HuH-7 (cell line): ENCODE measurements at places on chromosomes 16 and 17.
A peak's percentile ranks its signal among the peaks of the same experiment; 100 is the strongest.

- peak; percentile 83 for DNase-seq
These were observed 16.0 kb downstream of the HOXB4 start for GRCh38 chr17:48561884-48562810.

GRCh38 chr17:58475985-58476384 is 12.2 kb downstream of the HSF5 start:
- no peak for DNase-seq

DNA sequence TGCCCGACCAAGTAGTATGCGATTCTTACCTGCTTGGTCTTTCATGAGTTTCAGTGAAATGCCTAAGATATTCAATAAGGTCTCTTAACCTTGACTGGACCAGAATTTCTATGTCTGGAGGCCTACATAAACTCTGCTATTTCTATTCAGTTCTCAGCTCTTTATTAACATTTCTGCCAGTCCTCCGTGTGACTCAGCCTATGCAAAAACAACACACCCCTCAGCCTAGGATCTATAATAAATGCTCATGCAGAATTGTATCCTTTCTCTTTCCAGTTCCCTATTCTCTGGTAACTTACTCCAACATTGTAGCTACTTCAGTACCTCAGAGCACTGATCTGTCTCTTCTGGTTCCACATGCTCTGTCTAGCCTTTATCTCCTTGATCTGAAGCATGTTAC is 1507.4 kb downstream of the CDH11 start:
- no peak for DNase-seq

DNA sequence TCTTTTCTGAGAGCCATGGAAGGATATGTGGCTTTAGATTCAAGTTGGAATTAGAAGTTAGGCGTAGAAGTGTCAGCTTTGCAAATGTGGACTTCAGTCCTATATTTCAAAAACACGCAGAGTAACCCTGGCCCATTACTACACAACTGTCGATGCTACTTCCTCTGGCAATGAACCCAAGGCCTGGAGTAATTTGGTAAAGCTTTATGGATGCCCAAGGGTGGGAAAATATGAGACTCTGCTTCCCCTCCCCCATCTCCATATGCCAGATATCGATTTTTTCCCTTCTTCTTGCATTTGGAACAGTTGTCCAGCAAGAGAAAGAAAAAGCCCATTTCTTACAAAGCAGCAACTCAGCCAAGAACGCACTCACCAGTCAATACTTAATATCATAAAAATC is 2.9 kb upstream of the MAP1LC3B start:
- DNase-seq = no peak

DNA sequence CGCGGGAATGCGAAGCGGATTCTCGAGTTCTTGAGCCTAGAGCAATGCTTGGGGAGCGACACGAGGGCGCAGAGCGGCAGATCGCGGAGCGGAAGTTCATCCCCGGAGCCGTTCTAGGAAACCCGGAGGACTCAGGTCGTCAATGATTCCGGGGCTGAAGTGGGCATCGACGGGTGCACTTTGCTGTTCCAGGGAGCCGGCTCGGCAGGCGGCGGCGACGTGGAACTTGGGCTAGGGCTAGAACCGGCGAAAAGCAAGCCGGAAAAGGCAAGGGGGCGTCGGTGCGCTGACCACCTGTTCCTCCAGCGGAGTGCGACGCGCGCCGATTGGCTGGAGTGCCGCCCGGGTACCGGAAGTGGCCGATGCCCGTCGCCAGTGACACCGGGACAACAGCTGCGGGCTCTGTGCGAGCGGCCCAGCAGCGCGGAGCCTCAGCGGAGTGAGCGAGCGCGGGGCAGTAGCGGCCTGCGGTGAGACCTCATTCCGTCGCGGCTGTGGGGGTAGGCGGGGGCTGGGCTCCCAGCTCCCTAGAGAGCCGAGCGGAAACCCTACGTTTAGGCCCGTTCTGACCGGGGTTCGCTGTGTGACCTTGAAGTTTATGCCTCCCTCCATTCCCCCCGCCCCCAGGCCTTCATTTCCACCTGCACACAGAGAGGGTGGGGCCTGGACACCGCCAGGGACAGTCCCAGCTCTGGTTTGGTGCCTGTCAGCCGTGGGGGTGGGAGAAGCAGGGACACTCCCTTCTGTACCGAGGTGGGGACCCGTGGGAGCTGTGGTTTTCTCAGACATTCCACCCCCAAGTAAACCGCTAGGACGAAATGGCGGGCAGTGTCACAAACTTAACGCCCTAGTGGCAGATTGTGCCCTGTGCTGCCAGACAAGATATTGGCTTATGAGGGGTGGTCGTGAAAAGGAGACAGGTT is at the start of gene ZFP3:
TSS of gene ZFP3 (plus strand) at position 362 of the 923 bp plus-strand sequence. CDS start 13,038 bp downstream, outside the sequence.
- DNase-seq = no peak

- DNase-seq = no peak
These were observed 1.0 kb upstream of the C16orf74 start for GRCh38 chr16:85751698-85752501.

DNA sequence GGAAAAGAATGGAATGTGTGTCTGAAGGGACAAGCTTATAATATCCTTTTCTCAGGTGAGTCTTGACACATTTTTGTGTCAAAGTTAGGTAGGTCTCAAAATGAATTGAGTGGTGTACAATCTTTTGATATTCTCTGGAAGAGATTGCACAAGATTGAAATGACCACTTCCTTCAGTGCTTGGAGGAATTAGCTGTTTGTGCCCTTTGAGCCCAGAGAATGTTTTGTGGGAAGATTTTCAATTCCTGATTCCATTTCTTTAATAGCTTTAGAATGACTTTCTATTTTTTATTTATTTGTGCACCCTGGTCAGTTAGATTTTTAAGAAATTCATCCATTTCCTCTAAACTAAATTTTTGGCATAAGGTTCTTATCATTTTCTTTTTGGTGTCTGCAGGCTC is 1.6 kb upstream of the CCL13 start:
- no peak for DNase-seq

DNA sequence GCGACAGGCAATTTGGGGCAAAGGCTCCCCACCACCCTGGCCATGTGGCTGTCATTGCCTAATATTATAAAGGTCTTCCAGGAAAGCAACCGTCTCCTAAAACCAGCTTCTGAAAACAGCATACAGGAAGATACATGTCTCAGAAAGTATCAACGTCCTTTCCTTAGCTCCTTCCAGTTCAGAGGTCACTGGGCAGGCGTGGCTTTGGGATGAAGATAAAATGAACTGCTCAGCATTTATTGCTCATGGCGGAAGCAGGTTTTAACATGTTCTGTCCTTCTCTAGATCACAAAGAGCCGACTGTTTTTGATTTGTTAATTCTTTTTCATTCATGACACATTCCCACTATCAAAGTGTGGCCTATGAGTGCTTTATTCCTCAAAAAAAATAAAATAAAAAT is 8.0 kb downstream of the CFAP20 start:
- no peak for DNase-seq

- no peak for DNase-seq
These were observed 954.7 kb upstream of the RBFOX1 start for GRCh38 chr16:6377956-6378355.

- peak; percentile 95 for DNase-seq
These were observed 6.9 kb downstream of the PHOSPHO1 start for GRCh38 chr17:49223517-49224197.

- DNase-seq = peak; percentile 95
These were observed 20.6 kb downstream of the ADAM11 start for GRCh38 chr17:44779211-44780025.

DNA sequence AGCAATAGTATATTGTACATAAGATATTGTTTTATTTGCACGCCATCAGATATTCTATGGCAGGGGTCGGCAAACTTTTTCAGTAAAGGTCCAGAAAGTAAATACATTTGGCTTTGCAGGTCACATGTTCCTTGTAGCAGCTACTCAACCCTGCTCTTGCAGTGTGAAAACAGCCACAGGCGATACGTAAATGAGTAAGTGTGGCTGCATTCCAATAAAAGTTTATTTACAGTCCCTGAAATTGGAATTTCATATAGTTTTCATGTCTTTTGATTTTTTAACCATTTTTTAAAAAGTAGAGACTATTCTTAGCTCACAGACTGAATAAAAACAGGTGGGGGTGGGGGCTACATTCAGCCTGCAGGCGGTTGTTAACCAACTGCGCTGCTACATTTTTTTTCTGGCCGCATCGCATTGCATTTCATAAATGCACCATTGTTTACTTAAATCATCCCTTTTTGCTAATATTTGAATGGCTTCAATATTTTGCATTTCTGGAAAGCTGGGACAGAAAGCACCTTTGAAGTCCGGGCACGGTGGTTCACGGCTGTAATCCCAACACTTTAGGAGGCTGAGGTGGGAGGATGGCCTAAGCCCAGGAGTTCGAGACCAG is 50.5 kb upstream of the HAPSTR1 start:
- no peak for DNase-seq

DNA sequence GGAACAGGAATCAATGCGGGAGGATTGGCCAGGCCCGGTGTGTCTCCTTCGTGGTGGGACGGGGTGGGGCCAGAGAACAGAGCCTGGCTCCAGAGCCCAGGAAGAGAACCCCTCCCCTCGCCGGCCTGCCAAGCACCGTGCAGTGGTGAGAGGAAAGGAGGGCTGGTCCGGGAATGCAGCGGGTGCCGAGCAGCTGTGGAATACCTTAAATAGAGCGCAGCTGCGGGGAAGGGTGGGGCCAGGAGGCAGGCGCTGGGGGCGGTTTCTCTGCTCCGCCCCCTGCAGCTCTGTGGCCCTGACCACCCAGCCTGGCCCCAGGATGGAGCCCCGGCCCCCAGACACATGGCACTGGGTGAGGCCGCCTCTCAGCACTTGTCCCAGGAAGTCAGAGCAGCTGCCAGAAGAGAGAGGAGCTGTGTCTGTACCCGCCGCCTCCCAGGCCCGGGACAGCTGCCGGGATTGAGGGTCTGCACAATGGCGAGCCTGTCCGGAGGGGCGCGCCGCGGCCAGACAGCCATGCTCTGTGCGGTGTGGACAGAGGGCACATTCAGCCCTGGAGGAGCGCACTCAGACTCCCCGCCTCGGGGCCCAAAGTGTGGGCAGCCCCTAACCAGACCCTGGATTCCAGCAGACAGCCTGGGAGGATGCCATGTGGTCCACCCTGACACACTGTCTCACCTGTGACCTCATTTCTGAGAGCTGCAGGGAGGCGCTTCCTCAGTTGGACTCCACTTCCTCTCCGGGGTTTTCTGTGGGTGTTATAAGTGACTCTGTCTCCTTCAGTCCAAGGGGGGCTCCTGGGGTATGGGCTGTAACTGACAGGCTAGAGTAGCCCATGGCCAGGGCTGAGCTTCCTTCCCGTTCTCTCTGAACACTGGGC is 268.8 kb downstream of the SEC14L1 start:
- no peak for DNase-seq

GRCh38 chr17:17886726-17887125 is 49.9 kb upstream of the SREBF1 start:
- no peak for DNase-seq

GRCh38 chr16:70656712-70657263 is 10.4 kb downstream of the IL34 start:
- DNase-seq = peak; percentile 50

DNA sequence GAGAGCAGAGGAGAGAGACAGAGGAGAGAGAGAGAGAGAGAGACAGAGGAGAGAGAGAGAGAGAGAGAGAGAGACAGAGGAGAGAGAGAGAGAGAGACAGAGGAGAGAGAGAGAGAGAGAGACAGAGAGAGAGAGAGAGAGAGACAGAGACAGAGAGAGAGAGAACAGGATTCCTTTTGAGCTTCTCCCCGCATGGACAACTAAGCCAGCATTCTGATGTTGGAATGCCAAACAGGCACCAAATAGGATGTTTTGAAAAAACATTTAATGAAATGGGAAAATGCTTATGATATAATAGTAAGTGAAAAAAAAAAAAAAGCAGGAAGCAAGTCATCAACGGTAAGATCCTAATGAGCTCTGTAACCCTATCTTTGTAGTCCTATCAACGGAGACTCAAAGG is 60.7 kb downstream of the ARSG start:
- DNase-seq = no peak

- no peak for DNase-seq
These were observed 22.6 kb downstream of the CACNG4 start for GRCh38 chr17:66987059-66987616.

DNA sequence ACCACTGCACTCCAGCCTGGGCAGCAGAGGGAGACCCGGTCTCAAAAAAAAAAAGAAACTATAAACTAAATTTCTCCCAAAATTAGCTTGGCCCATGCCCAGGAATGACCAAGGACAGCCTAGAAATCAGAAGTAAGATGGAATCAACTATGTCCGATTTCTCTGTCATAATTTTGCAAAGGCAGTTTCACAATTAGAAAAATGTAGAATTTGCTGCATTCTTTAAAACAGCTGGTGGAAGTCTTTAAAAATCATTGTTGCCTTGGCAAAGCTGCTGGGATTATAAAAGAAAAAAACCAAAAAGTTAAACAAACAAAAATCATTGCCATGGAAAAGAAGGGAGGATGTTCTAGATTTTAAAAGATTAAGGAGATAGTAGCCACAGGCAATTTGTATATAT is 32.4 kb downstream of the WWP2 start:
- no peak for DNase-seq

GRCh38 chr17:78605886-78606285 is 28.7 kb upstream of the DNAH17 start:
- no peak for DNase-seq

DNA sequence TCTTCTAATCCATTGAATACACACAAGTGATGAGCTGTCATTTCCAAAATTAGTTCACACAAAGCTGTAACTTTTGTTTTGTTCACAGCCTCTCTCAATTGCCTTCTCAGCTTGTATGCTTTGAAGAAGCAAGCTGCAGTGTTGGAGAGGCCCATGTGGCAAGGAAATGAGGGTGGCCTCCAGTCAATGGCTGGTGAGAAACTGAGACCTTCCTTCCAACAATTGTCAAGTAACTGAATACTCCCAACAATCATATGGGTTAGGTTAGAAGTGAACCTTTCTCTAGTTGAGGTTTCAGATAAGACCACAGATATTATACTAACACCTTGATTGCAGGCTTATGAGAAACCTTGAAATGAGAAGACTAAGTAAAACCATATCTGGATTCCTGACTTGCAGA is 82.4 kb upstream of the SOX9 start:
- DNase-seq = no peak

- DNase-seq = no peak
These were observed 22.2 kb downstream of the ADAM11 start for GRCh38 chr17:44780845-44781480.

GRCh38 chr17:75096082-75096625 is 8.4 kb downstream of the SLC16A5 start:
- DNase-seq = peak; percentile 91

GRCh38 chr16:88363239-88363891 is 19.4 kb upstream of the ZNF469 start:
- no peak for DNase-seq

DNA sequence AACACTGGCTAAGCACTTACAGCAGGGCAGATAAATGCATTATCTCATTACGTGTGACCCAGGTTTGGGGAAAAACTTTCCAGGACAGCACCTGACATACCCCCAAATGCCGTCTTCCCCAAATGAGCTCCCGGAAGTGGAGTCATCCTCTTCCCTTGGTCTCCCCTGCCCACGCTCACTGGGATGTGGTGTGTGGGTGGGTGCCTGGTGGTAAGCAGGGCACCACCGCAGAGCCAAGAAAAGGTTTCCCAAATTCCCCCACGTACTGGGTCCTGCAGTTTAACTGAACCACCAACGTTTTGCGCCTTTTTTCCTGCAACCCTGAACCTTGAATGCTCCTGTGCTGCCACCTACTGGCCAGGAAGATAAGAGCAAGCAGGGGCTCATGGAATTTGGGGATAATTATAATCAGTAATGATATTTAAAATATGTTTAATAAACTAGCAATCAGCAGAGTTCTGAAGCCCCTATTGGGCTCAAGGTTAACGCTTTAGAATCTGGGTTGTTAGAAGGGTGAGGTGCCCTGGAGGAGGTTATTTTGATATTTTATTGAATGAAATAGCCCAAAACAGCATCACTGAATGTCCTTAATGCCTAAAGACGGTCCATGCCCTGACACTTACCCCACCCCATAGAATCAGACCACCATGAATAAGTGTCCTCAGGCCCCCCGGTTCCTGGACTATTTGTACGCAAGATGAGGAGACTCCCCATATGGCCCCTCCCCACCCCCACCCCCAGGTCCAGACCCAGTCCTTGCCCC is 8.0 kb downstream of the SPPL2C start:
- peak; percentile 75 for DNase-seq
